Endodermal cell (in vitro differentiated cells): ENCODE measurements at places on chromosomes 6 and 20.

DNA sequence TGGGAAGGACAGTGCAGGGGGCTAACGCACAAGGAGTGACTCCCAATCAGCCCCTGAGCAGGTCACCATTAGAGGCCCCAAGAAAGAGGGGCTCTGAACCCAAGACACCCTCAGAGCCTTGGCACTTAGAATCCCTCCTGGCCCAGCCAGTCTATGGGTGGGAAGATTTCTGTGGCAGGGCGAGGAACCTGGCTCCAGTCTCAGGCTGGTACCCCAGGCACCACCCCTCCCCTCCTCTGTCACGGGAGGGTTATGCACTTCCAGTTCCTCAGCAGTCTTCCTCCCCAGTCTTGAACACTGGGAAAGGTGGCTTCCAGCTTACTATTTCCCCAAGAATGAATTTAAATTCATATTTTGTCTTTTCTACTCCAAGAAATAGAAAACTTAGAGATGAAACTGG, 27.6 kb upstream of the SSTR4 start:
- no peak overlapping the region for H3K27ac ChIP-seq
- H3K36me3 ChIP-seq, result no peaks in the 10 kb centered on the region
- no peak for DNase-seq
- no peak overlapping the region for H3K4me3 ChIP-seq
- H3K27me3 ChIP-seq, result no peaks in the 10 kb centered on the region
- H3K4me1 ChIP-seq, result no peaks in the 10 kb centered on the region

DNA sequence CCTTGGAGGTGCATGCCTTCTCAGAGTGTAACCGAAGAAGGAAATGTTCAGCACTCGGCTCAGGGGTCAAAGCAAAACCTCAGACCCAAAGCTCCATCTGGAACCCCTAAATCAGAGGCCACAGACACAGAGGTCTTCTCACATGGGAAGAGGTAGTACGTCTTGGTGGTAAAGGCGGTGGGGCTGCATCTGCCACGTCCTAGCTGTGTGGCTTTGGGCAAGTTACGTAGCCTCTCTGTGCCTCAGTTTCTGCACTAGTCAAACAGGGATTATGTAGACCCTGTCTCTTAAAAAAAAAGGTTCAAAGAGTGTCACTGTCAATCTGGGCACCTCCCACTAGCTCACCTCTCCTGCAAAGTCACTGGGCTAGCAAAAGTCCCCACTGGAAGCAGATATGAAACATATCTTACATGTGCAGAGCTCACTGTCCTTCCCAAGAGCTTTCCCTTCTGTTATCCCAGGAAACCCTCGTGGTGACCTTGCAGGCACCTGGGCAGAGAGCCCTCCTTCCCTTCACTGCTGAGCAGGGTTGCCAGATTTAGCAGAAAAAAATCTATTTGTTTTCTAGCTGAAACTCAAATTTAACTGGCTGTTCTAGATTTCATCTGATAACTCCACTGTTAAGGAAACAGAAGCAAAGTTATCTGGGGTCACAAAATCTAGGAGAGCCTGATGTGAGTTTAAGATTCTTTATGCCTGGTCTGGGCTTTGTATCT, 18.0 kb upstream of the NAA20 start:
- H3K4me1 ChIP-seq, result no peaks in the 10 kb centered on the region
- H3K4me3 ChIP-seq, result no peak overlapping the region
- H3K27ac ChIP-seq, result no peak overlapping the region
- no peaks in the 10 kb centered on the region for H3K36me3 ChIP-seq
- no peak for DNase-seq

GRCh38 chr20:46970937-46971630, 76.4 kb downstream of the EYA2 start:
- no peak overlapping the region for H3K27ac ChIP-seq
- no peaks in the 10 kb centered on the region for H3K4me1 ChIP-seq
- H3K36me3 ChIP-seq, result no peaks in the 10 kb centered on the region
- H3K4me3 ChIP-seq, result peak overlapping the region; percentile 15
- DNase-seq, result peak; percentile 84

DNA sequence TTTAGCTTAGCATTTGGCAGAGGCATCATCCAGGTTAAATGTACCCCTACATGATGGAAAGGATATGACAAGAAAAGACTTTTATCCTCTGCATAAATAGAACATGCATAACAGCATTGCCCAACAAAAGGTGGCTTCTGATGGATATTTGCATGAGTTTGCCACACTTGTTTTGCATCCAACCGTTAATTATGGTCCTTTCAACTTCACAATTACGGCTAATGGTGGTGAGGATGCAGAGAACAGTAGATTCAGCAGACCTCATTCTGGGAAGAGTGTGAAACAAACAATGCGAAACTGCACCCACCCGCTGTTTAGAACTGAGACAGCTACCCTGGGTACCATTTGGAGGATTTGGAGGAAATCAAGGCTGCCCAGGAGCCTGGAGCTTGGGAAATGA, 690.9 kb upstream of the CHD6 start:
- H3K27ac ChIP-seq, result no peak overlapping the region
- H3K4me1 ChIP-seq, result no peaks in the 10 kb centered on the region
- DNase-seq, result peak; percentile 49
- no peaks in the 10 kb centered on the region for H3K36me3 ChIP-seq
- H3K4me3 ChIP-seq, result no peak overlapping the region

GRCh38 chr6:34527751-34528670, 28.1 kb downstream of the SPDEF start:
- no peak for DNase-seq
- H3K27ac ChIP-seq, result no peak overlapping the region
- H3K27me3 ChIP-seq, result no peaks in the 10 kb centered on the region
- H3K4me1 ChIP-seq, result peaks cover 3% of the 10 kb centered on the region
- no peaks in the 10 kb centered on the region for H3K36me3 ChIP-seq

GRCh38 chr6:41674231-41675000, 36.1 kb downstream of the MDFI start:
- H3K4me3 ChIP-seq, result no peak overlapping the region
- H3K27me3 ChIP-seq, result no peaks in the 10 kb centered on the region
- H3K27ac ChIP-seq, result no peak overlapping the region

- H3K36me3 ChIP-seq, result no peaks in the 10 kb centered on the region
- no peak for DNase-seq
- H3K27me3 ChIP-seq, result peaks cover 10% of the 10 kb centered on the region
- H3K4me3 ChIP-seq, result no peak overlapping the region
- no peaks in the 10 kb centered on the region for H3K4me1 ChIP-seq
- H3K27ac ChIP-seq, result no peak overlapping the region
These were observed 74.1 kb downstream of the TFAP2C start for GRCh38 chr20:56702931-56703840.

DNA sequence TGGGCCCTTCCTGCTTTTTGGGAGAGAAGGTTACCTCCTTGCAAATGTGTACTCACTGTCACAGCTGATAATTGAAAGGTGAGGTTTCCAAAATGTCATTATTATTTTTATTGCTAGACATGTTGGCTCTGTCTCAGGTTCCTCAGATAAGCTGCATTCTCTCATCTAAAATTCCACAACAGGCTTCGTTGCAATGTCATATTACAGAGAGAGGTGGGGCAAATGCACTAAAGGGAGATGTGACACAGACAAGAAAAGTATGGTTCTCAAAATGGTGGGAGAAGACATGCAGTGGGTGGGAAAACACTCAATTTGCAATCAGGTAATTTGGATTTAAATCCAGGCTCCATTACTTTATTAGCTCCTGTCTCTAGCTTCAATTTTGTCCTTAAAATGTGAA, 256.4 kb upstream of the POU3F2 start:
- H3K36me3 ChIP-seq, result no peaks in the 10 kb centered on the region
- H3K4me3 ChIP-seq, result no peak overlapping the region
- no peak for DNase-seq
- no peaks in the 10 kb centered on the region for H3K4me1 ChIP-seq
